Posterior vena cava (tissue), 2 donors: ENCODE measurements at places on chromosomes 11 and 22.

- peak; percentile 15 for DNase-seq
Measured at GRCh38 chr22:20421507-20421874, 16.1 kb downstream of the SCARF2 start.

- DNase-seq = no peak
Measured at GRCh38 chr11:2180789-2181370, 9.3 kb upstream of the TH start.

- no peak for DNase-seq
Measured at GRCh38 chr11:38460896-38461295, 1862.9 kb upstream of the RAG2 start.

GRCh38 chr22:49230194-49230577 lies 597.5 kb downstream of the BRD1 start:
- DNase-seq = no peak

- DNase-seq = no peak
Measured at GRCh38 chr11:19800714-19801519, 88.3 kb downstream of the NAV2 start.

- DNase-seq = peak; percentile 70
Measured at GRCh38 chr11:284105-285020, 4.6 kb upstream of the PGGHG start.

DNA sequence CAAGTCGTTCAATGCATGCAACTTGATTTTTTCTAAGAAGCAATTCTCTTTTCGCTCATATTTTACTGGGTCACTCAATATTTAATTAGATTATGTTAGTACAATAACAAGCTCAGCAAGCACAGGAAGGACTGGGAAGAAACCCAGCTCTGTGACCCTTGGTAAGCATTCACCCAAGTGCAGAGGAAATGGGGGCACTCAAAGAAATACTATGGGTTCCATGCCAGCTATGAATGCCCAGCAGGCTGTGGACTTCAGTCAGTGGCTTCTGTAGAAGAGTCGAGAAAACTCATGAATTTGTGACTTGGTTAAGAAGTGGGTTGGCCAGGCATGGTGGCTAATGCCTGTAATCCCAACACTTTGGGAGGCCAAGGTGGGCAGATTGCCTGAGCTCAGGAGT lies 123.6 kb downstream of the GALNT18 start:
- DNase-seq = no peak

- DNase-seq = no peak
Measured at GRCh38 chr22:38524429-38524828, 18.3 kb upstream of the DDX17 start.

GRCh38 chr11:13116491-13116890 lies 107.4 kb downstream of the RASSF10 start:
- no peak for DNase-seq

DNA sequence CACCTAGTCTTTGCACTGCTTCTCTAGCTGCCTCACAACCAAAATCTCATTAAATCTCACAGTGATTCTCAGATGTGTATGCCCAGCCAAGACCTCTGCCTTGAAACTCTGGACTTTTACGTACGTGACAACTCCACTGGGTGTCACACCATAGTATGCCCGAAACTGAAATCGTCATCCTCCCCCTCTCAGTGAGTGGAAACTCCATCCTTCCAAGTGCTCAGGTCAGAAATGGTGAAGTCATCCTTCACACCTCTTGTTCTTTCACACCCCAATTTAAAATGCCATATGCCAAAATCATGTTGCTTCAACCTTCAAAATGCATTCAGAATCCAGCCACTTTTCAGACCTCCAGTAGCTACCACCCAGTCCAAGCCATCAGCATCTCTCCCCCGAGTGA lies 42.5 kb downstream of the SFI1 start:
- DNase-seq = no peak

- DNase-seq = no peak
Measured at GRCh38 chr11:30009060-30009459, 7.8 kb downstream of the KCNA4 start.

DNA sequence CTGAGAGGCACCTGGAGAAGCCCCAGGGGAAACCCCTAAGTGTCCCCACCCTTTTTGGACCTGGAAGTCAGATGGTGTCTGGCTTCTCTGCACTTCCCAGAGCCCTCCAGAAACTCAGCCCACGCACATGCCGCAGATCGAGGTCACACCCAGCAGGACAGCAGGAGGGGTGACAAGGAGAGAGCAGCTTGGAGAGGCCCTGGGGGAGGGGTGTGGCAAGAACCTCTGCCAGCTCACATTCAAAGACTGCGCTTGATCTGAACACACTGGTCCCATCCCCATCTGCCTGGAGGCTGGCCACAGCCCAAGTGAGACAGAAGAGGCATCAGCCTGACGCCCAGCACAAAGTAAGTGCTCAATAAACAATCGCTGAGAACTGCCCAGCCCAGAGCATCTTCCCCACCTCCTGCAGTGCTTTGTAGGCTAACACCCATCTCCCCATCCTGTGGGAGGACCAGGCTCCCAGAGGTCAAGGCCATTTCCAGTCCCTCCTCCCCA lies 21.4 kb downstream of the TMPRSS6 start:
- no peak for DNase-seq

GRCh38 chr22:44586999-44587736 lies 89.1 kb upstream of the RTL6 start:
- peak; percentile 78 for DNase-seq

GRCh38 chr11:63874511-63874910 lies 35.6 kb downstream of the MARK2 start:
- peak; percentile 61 for DNase-seq
